ENCODE measurements at places on chromosomes 7 and 10.

DNA sequence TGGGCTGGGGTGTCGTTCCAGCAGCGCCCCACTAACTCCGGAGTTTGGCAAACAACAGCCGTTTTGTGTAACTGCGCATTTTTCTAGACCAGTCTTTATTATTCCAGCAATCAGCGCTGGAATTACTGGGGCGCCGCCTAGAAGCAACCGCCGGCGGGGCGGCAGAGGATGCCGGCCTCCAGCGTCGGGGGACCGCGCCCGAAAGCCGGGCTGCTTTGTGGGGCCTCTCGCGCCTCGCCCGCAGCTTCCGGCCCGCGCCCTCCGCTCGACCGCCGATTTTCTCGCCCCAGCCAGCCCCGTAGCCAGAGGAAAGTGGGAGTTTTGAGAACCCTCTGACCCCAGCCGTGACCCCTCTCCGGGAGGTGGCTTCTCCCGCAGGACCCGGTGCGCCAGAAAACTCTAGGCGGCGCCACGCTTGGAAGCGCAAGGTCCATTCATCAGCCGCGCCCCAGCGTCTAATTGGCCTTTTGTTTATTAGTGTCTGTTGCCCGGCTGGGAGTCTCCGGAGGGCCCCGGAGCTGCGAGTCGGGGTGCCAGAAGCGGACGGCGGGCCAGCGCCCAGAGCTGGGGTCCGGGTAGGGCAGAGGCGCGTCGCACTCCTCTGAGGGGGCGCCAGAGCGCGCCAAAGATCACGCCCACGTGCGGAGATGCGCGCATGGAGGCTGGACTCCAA, 10.7 kb downstream of the EMX2 start:
- no peak for DNase-seq

DNA sequence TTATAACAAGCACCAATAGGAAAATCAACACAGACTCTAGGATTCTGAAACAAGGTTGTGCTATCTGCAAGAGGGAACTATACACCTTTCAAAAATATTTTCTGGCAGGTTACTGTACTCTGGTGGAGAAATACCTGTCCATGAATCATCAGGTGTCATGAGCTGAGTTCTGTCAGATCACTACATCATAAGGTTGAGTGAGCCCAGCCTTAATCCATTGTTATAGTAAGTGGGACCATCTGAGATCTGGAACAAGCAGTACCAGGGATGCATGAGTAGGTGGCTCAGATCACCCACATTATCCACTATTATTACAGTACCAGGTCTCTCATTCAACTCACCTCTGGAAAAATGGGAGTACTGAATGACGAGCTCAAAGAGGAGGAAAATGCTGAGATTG, 212.4 kb downstream of the DGKI start:
- DNase-seq, result no peak

DNA sequence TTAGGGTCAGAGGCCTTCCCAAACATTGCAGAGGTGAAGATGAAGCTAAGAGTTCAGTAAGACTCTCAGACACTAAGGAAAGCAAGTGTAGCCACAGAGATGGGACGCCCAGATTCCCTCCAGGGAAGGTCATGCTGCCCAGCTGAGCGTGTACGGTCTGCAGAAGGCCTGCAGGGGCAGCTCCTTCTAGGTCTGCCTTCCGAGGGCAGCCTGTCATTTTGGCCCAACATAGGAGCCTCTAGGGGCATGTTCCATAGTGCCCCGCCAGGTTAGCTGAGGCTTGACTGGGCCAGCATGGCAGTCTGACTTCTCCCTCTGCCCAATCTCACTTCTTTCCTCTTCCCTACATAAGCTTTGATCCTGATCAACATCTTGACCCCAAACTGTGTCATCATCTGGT, 130.7 kb downstream of the PIP4K2A start:
- DNase-seq, result no peak

GRCh38 chr7:31782411-31782991, 95.5 kb downstream of the PPP1R17 start:
- DNase-seq, result no peak

DNA sequence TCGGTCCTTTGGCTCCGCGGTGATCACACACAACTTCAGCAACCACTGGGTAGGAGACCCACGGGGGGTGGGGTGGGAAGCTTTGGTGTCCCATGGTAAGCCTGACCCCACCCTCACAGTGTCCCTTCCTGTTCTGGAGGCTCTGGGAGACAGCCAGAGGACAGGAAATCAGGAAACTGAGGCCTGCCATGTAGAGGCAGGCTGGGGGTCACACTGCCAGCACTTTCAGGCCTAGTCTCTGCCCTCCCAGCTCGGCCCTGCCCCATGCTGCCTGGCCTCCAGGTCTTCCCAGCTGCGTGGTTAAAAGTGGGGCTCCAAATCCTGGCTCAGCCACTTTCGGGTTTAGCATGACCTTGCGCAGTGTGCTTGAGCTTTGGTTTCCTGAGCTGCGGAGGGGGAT, 10.9 kb downstream of the AQP1 start:
- DNase-seq, result no peak

DNA sequence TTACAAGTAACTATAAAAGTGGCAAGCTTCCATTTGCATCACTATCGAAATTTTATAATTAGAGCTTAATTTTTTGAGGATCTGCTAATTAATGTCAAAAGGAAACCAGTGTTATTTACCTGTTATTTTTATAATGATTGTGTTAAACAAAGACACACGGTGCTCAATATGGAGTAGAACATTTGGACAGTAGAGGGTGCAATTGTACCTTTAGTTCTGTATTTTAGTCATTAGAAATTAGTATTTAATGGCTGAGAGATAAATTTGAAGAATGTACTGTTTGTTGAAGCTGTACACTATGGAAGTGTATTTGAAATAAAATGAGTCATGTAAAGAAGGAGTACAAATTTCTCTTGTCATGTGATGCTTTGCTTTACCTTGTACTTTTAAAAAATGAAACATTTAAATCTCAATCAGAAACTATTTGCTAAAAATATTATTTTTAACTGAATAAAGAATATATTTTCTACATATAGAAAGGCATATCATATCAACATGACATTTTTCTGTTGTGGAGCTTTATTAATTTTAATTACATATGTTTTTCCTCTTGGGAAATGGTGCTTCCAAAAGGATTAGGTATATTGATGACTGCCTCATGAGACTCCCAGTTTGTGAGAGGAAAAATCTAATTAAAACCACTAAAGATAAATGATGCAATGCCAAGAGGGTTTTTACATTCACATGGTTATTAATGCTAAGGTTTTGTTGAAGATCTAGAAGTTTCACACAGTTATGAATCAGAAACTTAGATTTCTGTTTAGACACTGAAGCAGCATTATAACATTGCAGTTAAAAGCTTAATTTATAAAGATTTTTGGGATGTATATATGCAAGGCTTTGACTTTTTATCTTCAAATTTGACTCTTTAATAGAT, 10.4 kb upstream of the PRKG1 start:
- no peak for DNase-seq

DNA sequence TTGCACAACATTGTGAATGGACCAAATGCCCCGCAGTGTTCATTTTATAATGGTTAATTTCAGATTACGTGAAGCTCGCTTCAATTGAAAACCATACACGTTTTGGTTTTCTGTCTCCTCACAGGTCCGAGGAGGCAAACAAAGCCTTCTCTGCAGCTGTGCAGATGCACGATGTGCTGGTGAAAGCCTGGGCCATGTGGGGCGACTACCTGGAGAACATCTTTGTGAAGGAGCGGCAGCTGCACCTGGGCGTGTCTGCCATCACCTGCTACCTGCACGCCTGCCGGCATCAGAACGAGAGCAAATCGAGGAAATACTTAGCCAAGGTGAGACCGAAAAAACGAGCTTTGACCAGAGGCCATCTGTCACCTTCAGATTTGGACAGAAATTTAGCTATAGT, 110.3 kb downstream of the TRRAP start:
- no peak for DNase-seq

DNA sequence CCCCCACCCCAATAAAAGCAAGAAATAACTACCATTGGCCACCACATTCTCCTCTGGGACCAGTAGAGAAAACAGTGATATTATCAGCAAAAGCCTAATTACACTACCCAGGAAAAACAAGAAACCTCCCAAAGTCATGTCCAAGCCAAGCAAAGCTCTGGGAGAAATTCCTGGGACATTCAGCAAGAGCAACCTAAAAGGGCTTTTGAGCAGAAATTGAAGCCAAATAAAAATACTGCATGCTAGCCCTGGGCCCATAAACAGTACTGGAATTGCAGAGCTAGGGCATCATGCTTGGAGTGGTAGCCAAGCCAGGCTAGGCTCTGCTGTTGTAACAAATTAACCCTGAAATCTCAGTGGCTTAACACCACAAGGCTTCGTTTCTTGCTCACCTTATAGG, 347.9 kb downstream of the LRMDA start:
- DNase-seq, result no peak

DNA sequence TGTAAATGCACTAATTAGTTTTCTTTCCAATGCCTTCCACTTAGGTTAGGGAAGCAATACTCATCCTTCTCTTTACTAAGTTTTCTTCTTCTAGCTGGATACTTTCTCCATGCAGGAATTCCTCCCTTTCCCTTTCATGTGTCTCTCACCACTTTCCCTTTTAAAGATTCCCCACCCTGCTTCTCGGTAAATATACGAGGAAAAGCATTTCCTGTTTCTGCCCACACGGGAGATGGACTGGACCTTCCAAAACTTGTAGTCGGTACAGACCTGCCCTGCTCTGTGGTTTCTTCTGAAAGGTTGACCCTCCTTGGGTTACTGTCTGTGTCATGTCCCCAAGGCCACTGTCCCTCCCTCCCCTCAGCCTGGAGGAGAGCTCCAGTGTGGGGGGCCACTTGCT, 58.9 kb upstream of the LYZL2 start:
- no peak for DNase-seq

- DNase-seq, result no peak
Measured at GRCh38 chr10:96699613-96700012, 20.7 kb downstream of the PIK3AP1 start.

- DNase-seq, result no peak
Measured at GRCh38 chr7:101598422-101598985, 30.6 kb downstream of the MYL10 start.

- no peak for DNase-seq
Measured at GRCh38 chr10:20890491-20891337, 6.4 kb downstream of the NEBL start.

GRCh38 chr7:421136-421991, 98.3 kb downstream of the PDGFA start:
- DNase-seq, result no peak
